ENCODE measurements at places on chromosomes 3 and 15.

GRCh38 chr3:120451272-120451761 is 525 bp upstream of the FSTL1 start:
- no peak for DNase-seq

DNA sequence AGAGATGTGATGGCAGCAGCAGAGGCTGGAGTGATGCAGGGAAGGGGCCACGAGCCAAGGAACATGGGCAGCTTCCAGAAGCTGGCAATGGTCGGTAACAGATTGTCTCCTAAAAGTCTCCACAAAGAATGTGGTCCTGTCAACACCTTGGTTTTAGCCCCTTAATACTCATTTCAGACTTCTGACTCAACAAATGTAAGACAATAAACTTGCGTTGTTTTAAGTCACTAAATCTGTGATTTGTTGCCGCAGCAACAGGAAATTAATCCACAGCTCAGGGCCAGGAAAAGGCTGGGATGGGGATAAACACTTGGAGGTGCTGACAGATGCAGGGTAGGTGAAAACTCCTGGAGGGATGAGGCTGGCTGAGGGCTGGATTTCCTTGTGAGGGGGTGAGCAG is 69.9 kb downstream of the OXNAD1 start:
- no peak for DNase-seq

GRCh38 chr3:71397046-71397445 is 186.5 kb downstream of the FOXP1 start:
- peak; percentile 7 for DNase-seq

DNA sequence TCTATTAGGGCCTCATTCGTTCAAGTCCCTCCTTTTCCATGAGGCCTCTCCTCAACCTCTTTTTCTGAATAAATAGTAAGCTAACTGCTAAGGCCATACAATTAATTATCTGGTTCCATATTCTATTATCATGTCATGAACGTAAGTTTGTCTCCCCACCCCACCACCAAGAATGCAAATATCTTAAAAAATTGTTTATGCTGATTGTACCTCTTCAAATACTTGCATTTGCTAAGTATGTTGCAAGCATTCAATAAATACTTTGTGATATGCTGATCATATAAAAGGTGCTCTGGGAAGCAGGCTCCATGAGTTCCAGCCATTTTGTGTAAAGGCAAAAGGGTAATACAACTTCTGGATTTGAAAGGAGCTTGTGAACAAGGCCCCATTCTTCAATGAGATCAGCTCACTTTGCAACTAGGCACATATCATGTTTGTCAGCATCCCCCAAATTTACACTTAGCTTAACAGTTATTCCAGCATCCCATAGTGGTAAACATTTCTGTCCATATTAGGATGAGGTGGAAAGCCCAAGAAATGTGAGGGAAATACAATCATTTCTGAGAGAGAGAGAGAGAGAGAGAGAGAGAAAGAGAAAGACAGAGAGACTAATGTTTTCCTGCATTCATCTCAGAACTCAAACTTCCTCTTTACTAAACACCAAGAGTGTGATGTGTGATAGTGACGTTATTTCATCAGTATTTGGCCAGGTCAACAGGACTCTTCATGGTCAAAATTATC is 33.2 kb downstream of the SLC12A8 start:
- DNase-seq = no peak

GRCh38 chr15:57797110-57797509 is 90.6 kb downstream of the POLR2M start:
- no peak for DNase-seq

- no peak for DNase-seq
These were observed 29.2 kb downstream of the IDH2 start for GRCh38 chr15:90072978-90073640.

GRCh38 chr3:156373095-156373494 is 181.8 kb downstream of the SSR3 start:
- DNase-seq = no peak

DNA sequence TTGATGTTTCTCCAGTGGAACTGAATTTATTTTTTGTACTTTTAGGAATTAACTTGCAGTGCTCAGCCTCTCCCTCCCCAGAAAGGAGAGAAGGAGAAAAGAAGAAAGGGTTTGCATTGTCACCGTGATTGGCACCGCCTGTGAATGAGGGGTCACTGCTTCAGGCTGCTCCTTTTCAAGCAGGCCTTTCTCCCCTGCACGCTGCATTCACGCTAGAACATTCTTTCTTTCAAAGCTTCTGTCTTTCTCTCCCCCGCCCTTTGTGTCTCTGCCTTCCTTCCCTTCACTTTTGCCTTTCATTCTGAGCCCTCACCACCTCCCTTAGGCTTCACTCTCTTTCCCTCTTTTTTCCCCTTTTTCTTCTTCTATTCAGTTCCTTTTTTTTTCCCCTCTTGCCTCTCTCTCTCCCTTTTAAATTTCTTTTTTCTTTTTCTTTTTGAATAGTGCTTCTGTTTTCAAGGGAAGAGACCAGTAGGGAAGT is 42.4 kb downstream of the ZNF710 start:
- DNase-seq = no peak

DNA sequence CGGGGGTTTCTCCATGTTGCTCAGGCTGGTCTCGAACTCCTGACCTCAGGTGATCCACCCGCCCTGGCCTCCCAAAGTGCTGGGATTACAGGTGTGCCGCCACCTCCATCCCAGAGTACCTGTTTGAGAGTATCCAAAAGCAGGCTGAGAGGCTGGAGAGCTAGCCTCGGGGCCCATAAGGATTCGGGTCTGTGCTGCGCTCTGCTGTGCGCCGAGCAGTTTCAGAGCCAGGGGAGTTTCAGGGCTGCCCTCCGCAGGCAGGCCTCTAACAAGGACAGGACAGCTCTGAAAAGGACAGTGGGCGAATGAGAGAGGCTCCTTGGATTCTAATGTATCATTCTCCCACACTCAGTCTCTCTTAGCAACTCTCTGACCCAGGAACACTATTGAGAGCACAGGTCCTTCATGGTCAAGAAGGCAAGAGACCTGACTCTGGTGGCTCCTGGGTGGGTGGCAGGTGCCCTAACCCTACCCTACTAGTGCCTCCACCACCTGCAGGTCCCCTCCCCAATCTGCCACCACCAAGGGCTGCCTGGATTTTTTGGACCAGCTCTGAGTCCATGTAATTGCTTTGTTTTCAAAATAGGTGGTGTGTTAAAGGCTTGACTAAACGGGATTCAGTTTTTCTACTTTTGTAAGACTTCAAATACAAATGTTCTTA is 27.8 kb downstream of the MAGEF1 start:
- DNase-seq = no peak

DNA sequence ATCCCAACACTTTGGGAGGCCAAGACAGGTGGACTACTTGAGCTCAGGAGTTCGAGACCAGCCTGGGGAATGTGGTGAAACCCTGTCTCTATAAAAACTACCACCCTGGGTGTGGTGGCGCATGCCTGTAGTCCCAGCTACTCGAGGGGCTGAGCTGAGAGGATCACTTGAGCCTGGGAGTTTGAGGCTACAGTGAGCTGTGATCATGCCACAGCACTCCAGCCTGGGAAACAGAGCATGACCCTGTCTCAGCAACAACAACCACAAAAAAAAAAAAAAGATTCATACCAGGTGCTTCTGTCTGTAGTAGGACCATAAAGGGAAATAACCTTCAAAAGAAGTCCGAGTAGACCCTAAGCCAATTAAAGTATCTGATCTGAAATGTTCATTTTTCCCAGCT is 94.5 kb downstream of the SERPINI1 start:
- DNase-seq = no peak

DNA sequence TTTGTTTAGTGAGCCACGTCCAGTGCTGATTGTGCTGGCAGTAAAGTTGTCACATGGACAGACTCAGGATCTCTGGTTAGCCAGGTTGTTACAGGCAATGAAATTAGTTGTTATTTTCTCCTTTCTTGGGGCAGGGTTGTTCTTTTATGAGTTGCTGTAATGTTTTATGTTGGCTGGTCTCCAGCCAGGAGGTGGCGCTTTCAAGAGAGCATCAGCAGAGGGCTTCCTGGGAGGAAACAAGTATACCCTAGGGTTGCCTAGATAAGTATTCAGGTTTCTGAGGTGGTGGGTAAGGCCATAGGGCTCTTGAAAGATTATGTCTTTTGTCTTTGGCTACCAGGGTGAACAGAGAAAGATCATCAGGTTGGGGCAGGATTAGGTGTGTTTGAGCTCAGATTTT is 14.5 kb upstream of the CFAP20DC start:
- no peak for DNase-seq

DNA sequence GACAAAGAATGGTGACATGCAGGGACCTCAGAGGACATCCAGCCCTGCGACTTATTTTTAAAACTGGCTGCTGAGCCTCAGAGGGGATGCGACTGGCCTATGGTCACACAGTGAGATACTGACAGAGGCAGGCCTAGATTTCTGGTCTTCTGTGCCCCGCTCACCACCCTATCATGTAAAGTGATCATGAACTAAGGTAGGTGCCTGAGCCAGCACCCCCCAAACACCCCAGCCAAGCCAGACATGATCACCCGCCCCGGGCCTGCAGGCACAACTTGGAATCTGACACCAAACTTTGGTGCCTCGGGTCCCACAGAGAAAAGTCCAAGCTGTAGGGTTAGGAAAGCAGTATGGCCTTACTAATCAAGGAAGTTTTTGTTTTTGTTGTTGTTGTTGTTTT is 33.9 kb upstream of the HHATL start:
- no peak for DNase-seq

- DNase-seq = no peak
These were observed 23.0 kb downstream of the AP3S2 start for GRCh38 chr15:89870688-89871288.

- no peak for DNase-seq
These were observed 159.4 kb downstream of the SI start for GRCh38 chr3:164918905-164919304.

DNA sequence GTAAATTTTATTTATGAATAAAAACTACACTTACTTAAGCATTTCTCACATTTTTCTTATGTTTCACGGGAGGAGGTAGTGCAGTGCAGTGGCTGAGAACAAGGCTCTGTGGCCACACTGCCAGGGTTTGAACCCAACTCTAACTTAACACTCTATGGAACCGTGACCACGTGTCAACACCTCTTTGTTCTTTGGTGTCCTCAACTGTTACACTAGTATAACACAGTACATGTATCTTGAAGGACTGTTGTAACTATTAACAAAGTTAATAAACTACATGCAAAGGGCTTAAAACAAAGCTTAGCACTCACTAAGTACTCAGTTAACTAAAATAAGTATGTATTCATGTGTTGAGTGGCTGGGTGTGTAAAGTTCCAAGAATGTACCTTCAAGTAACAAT is 19.5 kb downstream of the CD47 start:
- DNase-seq = no peak

DNA sequence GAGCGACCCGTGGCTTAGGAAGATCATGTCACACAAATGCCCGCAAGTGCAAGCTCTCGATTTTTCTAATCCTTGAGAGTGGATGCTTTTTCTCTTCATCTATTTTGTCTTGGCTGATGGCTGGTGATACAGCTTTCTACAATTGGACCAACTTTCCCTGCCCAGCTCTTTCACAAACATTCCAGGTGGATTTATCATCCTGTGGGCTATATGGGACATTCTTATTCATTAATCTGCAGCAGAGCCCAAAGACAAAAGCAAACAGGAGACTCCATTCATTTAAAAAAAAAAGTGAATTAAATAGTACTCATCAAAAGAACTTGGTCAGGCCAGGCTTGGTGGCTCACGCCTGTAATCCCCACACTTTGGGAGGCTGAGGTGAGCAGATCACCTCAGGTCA is 14.2 kb upstream of the TSEN2 start:
- no peak for DNase-seq

- no peak for DNase-seq
These were observed 27.0 kb downstream of the ALDH1A2 start for GRCh38 chr15:58038426-58039078.

GRCh38 chr3:112111785-112112402 is 21.2 kb downstream of the GCSAM start:
- DNase-seq = peak; percentile 3

- no peak for DNase-seq
These were observed 6.0 kb downstream of the GNB5 start for GRCh38 chr15:52185151-52185561.

- DNase-seq = no peak
These were observed 41.0 kb upstream of the CAPN7 start for GRCh38 chr3:15165061-15165460.

DNA sequence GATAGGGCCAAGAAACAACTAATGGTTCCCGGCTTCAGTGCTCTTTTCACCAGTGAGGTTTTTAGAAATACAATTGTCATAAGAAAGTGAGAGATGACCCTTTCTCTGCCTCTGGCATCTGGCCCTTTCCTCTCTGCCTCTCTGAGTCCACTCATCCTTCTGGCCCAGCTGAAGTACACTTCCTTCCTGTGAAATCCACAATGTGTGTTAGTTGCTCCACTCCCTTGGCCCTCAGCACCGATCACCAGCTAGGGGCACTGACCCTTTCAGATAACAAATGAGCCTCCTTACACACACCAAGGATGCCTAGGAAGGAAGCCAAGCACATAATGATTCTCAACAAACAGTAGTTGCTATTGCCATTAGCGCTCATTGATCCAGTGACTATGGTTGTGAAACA is 2.9 kb upstream of the CAV3 start:
- DNase-seq = no peak

DNA sequence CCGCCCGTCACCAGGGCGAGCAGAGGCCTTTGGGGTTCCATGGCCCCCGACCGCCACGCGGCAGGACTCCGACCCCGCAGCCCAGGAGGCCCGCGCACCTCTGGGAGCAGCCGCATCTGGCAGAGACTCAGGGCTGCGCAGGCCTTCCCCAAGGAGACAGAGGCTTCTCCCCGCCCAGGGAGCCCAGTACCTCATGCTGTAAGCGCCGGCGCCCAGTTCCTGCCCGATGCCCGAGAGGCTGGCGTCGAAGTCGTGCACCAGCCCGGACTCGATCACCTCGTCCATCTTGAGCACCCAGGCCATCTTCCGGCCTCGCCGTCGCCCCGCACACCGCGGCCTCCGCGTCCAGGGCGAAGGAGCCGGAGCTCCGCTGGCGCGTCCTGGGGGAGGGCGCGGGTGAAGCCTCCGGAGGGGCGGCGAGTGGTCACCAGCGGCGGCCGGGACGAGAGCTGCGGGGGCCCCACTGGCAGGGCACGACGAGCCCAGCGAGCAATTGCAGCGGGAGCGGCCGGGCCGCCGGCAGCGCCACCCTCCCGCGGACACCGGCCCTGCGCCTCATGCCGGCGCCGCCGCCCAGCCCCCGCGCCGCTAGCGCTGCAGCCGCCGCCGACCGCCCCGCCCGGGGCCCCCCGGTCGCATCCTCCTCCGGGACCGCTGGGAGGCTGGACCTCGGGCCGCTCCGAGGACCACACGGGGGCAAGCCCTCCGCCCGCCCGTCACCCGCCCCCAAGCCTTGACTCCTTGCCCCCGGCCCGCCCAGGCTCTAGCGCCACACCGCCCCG is 468 bp downstream of the UBP1 start:
- DNase-seq = peak; percentile 19

- no peak for DNase-seq
These were observed 642.3 kb downstream of the ROBO2 start for GRCh38 chr3:77682162-77682561.

DNA sequence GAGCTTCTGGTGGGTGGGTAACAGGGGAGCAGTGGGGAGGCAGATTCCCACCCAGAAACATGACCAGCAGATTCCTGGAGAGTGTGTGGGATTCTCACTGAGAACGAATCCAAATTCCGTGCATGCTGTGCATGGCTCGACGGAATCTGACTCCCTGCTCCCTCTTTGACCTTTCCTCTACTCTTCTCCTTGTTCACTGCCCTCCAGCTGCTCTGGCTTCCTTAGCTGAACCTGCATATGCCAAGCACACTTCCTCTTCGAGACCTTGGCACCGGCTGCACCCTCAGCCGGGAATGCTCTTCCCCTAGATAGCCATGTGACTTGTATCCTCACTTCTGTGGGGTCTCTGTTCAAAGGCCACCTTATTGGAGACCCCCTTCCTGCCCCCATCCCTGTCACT is 6.3 kb downstream of the INSYN1 start:
- DNase-seq = no peak

GRCh38 chr3:30754426-30754825 is 140.0 kb downstream of the GADL1 start:
- DNase-seq = no peak
